ENCODE measurements at places on chromosomes 3 and 15. TPM values are rescaled to one million over a fixed set of nuclear protein-coding genes. Genes with fewer than 3 reads are reported as not detected.
A peak's percentile ranks its signal among the peaks of the same experiment; 100 is the strongest.

- DNase-seq, result no peak
These were observed 52.9 kb downstream of the BTLA start for GRCh38 chr3:112446343-112446742.

DNA sequence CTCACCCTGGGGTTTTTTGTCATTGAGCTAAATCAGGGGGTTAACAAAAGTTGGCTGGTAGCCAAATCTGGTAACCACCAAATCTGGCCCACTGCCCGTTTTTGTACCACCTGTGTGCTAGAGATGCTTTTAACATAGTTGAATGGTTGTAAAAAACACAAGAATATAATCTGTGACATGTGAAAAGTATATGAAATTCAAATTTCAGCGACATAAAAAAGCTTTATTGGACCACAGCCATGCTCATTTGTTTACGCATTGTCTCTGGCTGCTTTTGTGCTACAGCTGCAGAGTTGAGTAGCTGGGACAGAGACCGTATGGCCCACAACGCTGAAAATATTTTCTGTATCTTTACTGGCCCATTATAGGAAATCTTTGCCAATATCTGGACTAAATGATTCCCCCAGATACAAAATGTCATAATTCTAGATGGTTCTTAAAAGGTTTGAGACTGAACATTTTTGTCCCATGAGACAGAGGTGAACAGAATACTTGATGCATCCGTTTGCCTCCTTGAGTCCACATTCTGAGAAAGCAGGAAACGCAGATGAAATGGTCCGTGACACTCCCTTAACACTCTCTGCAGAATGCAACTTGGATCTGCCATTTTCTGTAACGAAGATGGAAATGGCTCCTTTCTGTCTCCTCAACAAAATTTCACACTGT, 120.9 kb upstream of the PDZRN3 start:
- no peak for DNase-seq

DNA sequence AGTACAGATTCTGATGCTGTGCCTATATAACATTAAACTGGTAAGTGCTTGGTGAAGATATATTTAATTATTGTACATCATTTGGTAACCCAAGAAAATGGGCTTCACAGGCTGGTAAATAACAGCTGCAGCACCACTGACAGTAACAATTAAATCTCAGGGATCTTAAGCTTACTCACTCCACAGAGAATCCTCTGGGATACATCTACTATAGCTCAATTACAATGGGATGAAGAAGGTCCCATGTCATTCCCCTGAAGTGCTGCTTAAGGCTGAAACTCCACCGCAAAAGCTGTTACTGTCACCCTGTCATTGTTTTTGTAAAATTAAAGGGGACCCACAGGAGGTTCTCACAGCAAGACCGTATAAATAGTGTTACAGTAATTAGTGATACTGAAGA, 153.0 kb downstream of the IMPG2 start:
- DNase-seq, result no peak

- DNase-seq, result no peak
These were observed 427.2 kb upstream of the CBLB start for GRCh38 chr3:106296062-106296461.

DNA sequence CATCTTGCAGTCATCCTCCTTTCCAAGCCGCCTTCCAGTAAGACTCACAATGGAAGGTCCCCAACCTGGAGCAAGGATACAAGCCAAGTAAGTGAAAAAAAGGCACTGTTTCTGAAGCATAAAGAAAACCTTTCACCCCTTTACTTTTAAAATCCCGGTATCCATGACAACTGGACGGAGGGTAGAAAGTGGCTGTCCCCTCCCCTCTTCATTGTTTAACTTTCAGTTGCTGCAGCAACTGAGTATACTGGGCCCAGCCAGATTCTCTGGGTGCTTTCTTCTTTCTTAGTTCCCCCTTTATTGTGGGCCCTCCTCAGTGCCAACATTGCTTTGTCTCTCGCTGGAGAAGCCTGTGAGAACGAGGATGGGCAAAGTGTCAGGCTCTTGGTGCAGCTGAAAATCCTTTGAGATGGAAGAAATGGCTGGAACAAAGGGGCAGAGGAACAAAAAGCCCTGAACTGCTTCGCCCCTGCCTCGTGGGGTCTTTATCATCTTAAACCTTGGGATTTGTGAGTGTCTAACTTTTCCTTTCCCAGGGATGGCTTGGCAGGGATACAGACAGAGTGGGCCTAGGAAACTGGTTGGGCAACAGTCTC, 224.0 kb upstream of the RGMA start:
- DNase-seq, result no peak

DNA sequence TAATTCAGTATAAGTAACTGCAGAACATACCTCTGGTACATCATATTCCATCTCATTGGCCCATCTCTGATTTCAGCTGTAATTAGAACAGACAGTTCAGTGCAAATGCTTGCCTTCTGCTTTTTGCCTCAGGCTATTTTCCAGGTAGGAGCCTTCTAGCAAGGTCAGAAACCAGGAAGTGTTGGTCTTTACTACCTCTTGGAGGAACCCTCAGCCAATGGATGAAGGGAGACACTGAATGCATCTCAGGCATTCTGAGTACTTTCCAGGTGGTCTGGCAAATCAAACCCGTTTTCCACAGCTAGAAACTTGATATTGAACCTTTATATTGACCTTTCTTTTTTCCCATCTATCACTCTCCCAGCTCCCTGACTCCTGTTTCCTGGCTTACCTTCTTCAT, 348.5 kb upstream of the SOX2 start:
- no peak for DNase-seq

GRCh38 chr15:41160639-41161315, 44.7 kb upstream of the INO80 start:
- peak; percentile 41 for DNase-seq

DNA sequence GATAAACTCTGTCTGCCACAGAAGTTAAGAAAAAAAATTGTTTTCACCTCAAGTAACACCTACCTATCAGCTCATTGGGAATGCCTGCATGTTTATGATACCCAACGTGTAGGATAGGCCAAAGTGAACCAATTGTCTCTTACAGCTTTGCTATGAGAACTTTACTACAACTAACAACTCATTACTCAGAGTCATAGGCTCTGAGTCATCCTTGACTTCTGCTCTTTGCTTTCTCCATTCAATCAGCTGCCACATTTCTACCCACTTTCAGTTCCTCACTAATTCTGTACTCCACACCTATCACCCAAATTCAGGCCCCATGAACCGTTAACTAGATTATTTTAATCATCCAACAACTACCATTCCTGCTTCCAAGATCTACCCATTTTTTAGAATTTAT, 843.9 kb downstream of the TUSC7 start:
- peak; percentile 72 for DNase-seq

SNX1 gene
- total RNA-seq, result 26.4 TPM

ZNF80 gene
- not detected for total RNA-seq

GOLGA6A gene
- 0.13 TPM for total RNA-seq

RFX7 gene
- total RNA-seq, result 3.2 TPM

PPM1M gene
- 2.6 TPM for total RNA-seq

MRPL3 gene
- total RNA-seq, result 97.9 TPM

TMEM43 gene
- 88.5 TPM for total RNA-seq

ENTPD3 gene
- 8.4 TPM for total RNA-seq

ADGRG7 gene
- total RNA-seq, result under 0.01 TPM

CDHR4 gene
- not detected for total RNA-seq

Measured in bronchial epithelial cell (primary cell).